Smooth muscle cell of the brain vasculature (primary cell): ENCODE measurements at places on chromosomes 11 and 22.

DNA sequence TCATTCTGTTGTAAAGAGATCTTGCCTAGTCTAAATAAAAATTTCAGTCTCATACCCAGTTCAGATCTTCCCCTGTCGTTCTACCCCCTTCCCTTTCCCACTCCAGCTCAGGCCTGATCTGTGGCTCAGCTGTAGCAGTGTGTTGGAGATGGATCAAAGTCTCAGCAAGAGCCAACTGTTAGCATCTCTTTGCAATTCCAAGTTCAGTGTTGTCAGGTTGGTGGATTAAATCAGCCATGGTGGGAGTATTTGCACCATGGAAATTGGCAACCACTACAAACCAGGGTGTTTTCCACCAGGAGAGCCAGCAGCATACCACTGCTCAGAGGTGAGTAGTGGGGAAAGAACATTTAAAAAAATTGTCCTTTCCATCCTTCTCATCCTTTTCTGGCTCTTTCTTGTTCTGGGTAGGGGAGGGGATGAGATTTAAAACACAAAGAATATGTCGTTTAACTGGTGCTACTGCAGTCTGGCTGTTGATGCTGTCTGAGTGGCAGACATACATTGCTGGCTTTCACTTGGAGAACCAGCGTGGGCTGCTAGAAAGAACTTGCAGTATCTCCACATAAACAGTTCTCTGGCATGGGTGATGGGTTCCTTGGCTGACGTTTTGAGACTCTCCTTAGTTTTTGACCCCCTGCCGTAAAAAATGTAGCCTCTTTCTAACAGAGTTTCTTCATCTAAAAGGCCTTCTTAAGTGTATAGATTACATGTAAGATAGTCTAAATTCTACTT lies 514.1 kb downstream of the RAB38 start:
- DNase-seq: no peak

GRCh38 chr11:21810650-21811049 lies 382.2 kb upstream of the ANO5 start:
- DNase-seq: no peak

DNA sequence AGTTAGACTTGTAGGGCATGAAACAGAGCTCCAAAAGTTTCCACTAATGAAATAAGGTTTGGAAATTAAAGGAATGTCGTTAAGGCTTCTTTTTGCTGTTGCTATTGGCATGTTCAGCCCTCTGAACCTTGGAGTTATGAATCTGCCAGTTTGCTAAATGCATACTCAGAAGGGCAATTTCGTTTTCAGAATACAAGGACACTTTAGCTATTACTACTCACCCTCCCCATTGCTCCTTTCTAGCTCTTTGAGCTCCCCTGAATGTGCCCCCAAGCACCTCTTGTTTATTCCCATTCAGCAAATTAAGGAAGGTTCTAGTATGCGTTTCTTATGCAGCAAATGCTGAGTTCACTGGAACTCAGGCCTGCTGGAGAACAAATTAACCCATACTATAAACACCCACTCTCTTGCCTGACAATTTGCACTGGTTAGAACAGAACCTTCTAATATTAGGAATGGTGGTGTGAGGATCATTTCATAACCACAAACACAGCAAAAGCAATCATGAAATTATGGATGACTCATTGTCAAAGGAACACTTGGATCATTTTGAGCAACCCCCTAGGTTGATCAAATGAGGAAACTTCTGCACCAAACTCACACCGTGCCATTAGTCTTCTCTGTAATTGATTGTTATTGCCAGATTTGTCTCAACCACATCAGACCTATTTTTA lies 26.2 kb upstream of the LIN7C start:
- DNase-seq: no peak

GRCh38 chr11:334264-334994 lies 13.8 kb upstream of the IFITM3 start:
- DNase-seq: no peak
